BJ (cell line): ENCODE measurements at places on chromosomes 7 and 10. TPM values are rescaled to one million over a fixed set of nuclear protein-coding genes. Genes with fewer than 3 reads are reported as not detected.

The TAF5 gene
- 1.5 and 2.5 TPM in 2 replicates for polyA plus RNA-seq

GRCh38 chr7:93301736-93302135 is 69.6 kb downstream of the VPS50 start:
- DNase-seq, result no peak

DNA sequence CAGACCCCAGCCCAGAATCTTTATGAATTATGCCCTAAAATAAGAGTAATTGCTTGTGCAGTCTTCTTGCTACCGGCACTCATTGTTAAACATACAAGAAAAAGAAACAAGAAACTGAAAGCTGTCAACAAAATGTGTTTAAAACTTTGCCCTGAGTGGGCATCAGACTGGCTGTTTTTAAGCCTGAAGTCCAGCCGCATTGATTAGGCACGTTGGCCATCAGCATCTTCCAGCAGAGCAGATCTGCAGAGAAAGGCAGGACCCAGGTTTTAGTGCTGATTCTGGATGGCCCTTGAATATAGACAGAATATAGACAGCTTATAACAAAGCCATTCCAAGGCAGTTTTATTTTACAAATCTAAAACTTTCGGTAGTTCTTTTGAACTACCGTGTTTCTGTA is 102.8 kb downstream of the POLL start:
- DNase-seq, result no peak

DNA sequence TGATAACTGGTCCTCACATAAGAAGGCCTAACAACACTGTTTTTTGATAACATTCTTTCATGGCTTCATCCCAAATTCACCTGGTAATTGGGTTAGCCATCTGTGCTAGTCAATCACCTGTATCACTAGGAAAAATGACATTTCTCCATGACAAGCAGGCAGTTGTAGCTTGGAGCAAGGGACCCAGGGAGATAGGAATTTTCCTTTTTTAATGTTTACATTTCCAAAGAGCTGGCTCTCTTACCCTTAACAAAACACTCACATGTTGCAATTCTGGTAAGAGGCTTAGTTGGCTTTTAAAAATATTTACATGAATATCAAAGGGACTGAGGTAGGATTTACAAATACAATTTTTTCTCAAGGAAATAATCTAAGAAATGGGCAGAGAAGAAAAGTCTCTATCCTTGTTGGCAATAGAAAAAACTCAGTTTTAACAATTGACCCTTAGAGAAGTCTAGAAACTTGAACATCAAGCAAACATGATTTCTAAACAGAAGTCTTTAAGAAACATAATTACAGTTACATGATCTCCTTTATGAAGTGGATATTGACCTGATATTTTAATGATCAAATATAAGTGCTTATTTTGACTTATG is 16.1 kb upstream of the AKR1C1 start:
- peak; percentile 17 for DNase-seq

GRCh38 chr7:28718055-28718481 is 240.1 kb downstream of the TRIL start:
- no peak for DNase-seq

- DNase-seq, result no peak
Measured at GRCh38 chr7:4700577-4701235, 18.6 kb downstream of the FOXK1 start.

DNA sequence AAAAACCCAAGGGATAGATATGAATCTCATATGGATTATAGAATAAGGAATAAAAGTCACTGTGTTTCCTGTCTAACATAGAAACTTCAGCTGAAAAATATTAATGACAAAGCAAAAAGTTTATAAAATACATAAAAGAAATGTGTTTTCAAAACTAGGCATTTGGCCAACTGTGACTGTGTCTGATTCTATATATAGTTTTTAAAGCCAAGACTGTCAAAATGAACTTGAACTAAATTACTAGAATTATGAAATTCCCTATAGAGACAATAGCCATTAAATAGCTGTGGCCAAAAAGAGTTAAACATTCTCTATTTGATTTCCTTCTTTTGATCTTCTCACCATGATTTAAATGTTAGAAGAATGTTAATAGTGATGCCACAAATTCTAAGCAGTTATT is 311.2 kb upstream of the SEMA3D start:
- DNase-seq, result no peak

- DNase-seq, result no peak
Measured at GRCh38 chr7:6530626-6531491, 20.4 kb downstream of the GRID2IP start.

DNA sequence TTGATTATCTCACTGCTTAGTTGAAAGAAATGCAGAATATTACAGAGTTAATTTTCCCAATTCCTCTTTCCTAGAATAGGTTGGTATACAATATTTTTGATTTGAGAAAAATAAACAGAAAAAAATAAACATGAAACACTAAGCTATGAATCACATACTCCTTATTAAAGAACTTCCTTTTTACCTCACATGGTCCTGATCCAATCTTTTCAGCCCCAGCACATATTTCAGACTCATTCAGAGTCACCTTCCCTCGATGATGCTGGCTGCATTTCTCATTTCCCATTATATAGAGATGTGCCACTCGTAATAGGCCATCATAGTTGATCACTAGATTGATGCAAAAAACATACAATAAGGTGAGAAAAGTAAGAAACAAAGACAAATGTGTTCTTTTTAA is 64.6 kb downstream of the HGF start:
- no peak for DNase-seq

- DNase-seq, result no peak
Measured at GRCh38 chr10:63227207-63227895, 94.2 kb downstream of the NRBF2 start.

DNA sequence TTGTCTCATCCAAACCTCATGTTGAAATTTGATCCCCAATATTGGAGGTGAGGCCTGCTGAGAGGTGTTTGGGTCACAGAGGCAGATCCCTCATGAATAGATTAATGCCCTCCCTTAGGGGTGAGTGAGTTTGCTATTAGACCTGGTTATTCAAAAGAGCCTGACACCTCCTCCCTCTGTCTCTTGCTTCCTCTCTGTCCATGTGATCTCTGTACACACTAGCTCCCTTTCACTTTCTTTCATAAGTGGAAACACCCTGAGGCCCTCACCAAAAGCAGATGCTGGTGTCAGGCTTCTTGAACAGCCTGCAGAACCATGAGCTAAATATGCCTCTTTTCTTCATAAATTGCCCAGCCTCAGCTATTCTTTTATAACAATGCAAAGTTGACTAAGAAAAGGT is 447.1 kb downstream of the MDFIC start:
- no peak for DNase-seq

DNA sequence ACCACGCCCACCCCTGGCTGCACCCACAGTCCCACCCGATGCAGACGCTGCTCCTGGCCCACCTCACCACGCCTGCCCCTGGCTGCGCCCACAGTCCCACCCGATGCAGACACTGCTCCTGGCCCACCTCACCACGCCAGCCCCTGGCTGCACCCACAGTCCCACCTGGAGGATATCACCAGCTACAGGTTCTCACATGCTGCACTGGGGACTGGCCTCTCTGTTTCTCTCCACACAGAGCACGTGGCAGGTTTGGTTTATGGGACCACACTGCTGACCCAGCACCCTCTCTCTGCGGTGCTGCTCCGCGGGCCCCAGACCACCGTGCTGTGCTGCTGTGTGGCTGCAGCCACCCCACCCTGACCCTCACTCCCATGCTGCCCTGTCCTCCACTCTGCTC is 120.9 kb downstream of the VIPR2 start:
- no peak for DNase-seq

- DNase-seq, result no peak
Measured at GRCh38 chr7:20454202-20454601, 123.5 kb downstream of the ITGB8 start.
